ENCODE measurements at places on chromosomes 5 and 9.
A peak's percentile ranks its signal among the peaks of the same experiment; 100 is the strongest.

- DNase-seq: no peak
Observed at GRCh38 chr5:53891159-53891558, 330.7 kb downstream of the NDUFS4 start.

DNA sequence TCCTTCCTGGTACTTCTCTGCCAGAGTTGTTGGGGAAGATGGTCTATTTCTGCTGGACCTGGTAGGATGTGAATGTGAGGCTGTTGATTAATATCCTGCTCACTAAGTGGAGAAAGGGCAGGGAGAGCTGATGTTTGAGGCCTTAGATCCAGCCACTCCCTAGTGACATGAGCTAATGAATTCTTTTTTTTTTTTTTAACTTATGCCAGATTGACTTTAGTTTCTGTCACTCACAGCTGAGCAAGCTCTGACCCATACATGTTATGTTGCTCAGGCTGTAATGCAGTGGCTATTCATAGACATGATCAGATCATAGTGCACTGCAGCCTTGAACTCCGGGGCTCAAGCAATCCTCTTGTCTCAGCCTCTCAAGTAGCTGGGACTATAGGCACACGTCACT lies 75.1 kb upstream of the SPRY4 start:
- DNase-seq: no peak

GRCh38 chr5:15014809-15015208 lies 143.2 kb upstream of the ANKH start:
- DNase-seq: no peak

DNA sequence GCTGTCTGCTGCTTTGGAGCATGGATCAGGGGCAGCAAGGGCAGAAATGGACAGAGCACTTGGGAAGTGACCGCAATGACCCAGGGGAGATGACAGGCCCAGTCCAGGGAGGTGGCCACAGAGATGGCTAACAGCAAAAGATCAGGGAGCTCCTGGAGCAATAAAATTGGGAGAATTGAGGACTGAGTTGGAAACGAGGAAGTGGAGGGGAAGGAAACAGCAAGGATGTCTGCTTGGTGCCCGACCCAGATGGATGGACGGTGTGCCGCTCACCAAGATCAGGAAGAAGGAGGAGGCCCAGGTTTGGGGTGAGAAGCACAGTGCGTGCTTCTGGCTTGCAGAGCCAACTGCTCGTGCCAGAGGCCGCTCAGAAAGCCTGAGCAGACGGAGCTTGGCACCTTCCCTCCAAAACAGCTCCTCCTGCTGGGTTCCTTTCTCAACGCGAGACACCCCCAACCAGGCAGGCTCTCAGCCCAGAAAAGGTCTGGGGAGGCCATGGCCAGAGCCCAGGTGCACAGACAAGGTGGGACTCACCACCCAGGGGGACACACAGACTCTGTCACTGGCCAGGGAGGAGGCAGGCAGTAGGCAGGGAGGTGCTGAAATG lies 1.7 kb upstream of the SLC34A1 start:
- DNase-seq: peak; percentile 4

- peak; percentile 85 for DNase-seq
Observed at GRCh38 chr9:72365525-72366256, 683 bp upstream of the ZFAND5 start.

GRCh38 chr5:61159070-61159469 lies 3.2 kb downstream of the SMIM15 start:
- DNase-seq: no peak

GRCh38 chr5:80067531-80068245 lies 32.5 kb downstream of the THBS4 start:
- no peak for DNase-seq

DNA sequence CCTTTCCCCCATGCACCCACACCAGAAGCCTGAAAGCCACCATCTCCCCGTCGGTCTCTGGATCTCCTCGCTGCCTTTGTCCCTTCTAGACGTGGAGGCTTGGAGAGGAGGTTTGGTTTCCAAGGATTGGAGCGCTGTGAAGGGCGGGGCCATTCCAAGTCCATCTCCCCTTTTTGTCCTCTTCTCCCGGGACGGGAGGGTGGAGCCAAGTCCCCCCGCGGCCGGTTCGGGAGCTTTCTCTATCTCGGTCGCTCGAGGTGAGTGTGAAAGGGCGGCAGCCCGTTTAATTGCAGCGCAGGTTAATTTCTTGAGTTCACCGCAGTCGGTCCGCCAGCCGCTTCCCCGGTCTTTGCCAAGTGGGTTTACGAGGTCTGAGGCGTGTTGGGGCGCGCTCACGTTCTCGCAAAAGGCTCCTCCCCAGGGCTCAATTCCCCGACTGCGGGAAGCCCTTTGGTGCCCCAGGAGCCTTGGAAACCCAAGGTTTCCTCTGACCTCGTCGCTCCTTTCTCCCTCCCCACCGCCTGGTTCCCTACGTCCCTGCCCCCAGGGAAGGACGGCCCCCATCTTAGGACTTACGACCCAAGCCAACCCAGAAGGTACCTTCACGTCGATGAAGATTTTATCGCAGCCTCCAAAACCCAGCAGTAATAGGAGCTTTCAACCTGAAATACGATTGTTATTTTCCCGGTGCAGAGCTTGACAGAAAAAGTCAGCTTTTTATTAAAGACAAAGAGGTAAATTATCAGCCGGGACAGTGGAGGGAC lies 2.8 kb upstream of the ZNF462 start:
- DNase-seq: no peak

- DNase-seq: no peak
Observed at GRCh38 chr9:676780-677438, 164.6 kb upstream of the DMRT1 start.

All from NCI-H1092 treated with DMSO at 0.1 percent for 48 hours (cell line).